ENCODE measurements at places on chromosomes 16 and 17. TPM values are rescaled to one million over a fixed set of nuclear protein-coding genes. Genes with fewer than 3 reads are reported as not detected.

CHRNE gene
- 2.0 TPM for total RNA-seq

GRCh38 chr16:79434092-79434491 is 166.4 kb downstream of the MAF start:
- DNase-seq = no peak

GRCh38 chr17:81159611-81160265 is 5.6 kb upstream of the PVALEF start:
- no peak for DNase-seq

DNA sequence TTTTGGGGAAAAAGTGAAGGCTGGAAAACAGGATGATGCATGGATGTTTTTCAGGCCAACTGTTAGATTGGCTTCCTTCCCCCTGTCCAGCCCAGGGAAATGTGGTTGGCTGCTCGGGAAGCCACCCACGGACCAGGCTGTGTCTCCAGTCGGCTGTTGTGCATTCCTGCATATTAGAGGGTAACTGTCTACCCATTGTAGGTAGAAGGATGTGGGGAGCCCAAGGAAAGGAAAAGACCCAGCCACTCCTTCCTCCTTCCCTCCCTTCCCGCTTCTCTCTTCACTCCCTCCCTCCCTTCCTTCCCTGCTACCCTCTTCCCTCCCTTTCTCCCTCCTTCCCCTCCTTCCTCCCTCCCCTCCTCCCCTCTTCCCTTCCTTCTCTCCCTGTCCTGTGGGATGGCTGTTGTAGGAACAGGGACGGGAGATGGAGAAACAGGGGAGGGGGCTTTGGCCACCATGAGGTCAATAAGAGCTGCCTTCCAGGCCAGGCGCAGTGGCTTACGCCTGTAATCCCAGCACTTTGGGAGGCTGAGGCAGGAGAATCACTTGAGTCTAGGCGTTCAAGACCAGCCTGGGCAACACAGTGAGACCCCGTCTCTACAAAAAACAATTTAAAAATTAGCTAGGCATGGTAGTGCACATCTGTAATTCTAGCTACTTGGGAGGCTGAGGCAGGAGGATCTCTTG is 16.9 kb downstream of the SYT17 start:
- DNase-seq = no peak

DNA sequence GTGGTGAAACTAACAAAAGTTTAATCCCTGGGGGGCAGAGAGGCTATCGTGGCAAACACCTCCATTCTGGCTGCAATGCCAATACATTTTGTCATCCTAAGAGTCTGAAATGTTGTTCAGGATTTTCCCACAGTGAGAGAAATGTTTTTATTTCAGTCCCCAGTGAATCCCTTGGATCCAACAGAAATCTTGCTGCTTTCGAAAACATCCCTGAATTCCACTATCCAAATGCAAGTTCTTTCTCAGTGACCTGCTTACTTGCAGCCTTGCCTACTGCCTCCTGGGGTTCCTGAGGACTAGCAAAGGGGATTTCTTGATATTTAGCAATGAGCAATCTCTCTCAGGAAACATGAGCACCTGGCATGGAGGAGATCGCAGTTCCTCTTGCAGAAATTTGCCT is 202.1 kb upstream of the IRX3 start:
- no peak for DNase-seq

DNA sequence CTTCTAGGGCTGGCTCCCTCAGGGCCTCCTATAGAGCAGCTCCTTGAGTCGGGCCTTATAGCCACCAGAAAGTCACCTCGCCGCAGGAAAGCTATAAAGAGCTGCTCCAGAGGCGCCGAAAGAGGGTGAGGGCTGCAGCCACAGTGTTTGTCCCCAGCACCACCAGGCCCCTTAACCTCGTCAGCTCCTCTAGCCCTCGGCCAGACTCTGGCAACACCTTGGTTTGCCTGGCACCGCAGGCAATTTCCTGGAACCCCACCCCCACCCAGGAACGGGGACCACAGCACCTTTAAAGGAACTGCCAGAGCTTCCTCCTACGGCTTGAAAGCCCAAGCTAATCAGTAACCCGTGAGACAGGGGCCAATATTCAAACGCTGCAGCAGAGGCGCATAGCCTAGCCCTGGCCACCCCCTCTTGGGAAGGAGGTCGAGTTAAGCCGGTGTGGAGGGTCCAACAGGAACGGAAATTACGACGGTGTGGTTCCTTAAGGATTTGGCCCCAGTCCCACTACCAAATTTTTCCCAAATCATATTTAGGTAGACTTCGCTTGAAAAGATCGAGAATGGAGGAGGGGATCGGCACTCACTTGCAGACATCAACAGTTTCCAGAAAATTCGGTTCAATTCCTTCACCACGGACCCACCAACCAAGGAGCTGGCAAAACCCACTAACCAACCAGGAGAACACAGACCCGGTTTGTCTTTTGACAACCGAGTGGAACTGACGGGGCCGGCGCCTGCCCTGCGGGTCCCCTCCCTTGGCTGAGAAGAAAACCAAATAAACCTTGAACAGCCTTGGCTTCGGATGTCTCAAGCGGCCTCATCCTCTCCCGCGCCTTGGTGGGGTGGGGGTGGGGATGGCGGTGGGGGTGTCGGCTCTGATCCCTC is 3.0 kb downstream of the HOXB6 start:
- no peak for DNase-seq

DNA sequence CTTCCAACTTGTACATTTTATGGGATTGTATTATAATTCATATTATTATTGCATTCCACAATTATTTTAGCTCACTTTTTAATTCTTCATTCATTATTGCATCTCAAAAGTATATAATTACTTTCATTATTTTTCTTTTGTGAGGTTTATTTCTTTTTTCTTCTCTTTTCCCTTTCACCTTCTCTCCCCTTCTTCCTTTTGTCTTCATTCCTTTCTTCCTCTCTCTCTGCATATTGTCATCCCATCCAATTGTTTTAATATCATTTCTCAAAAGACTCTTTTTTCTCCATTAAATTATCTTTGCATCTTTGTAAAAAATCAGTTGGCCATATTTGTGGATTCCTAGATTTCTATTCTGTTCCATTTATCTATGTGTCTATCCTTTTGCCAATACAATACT is 17.3 kb downstream of the DYNLL2 start:
- no peak for DNase-seq

GRCh38 chr16:70526403-70526802 is 2.8 kb downstream of the SF3B3 start:
- no peak for DNase-seq

DNA sequence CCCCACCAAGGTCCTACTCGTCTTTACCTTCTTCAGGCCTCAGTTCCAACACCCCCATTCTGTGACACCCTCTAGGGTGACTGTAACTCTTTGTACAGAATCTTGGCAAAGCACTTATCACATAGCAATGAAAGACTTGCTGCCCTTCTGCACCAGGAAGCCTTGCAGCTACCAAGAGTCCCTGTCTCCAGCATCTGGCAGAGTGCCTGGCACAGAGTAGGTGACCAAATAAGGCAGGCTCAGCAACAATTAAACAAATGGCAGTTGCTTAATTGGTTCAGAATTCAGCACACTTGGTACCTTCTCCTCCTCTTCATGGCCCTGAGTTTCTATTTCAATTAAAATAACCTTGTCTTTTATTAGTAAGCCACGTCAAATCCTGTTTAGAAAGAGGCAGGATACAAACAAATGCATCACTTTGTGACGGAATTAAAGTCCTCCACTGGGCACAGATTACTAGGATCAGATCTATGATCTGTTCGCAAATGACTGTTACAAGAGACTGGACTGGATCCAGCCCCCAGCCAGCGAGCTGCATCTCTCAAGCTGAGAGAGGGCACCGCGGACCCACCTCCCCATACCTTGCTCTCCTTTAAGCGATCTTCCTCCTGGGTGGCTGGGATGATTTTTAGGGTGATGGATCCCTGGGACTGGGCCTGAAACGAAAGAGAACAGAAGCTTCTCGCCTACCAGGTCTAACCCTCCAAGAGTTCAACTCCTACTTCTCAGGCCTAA is 9.4 kb downstream of the MPP3 start:
- DNase-seq = no peak
